Body of pancreas (tissue), 4 donors: ENCODE measurements at places on chromosomes 11 and 22.

GRCh38 chr22:38075105-38075825 is 8.7 kb downstream of the SLC16A8 start:
- no peak overlapping the region for H3K4me3 ChIP-seq
- no peaks in the 10 kb centered on the region for H3K4me1 ChIP-seq
- H3K27ac ChIP-seq = no peak overlapping the region
- no peak for DNase-seq

DNA sequence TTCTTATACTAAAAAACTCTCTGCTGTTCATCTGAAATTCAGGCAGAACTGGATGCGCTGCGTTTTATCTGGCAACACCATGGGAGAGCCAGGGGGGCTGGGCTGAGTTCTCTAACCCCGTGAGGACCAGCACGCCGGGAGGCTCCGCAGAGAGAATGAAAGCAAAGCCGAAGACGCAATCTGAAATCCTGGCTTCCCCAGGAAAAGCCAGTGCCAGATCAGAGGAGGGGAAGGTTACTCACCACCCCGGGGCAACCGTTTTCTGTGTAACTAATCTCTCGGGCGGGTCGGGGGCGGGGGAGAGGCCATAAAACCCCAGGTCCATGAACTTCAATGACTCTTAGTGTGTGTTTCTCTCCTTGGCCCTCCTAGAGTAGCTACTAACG is 99.4 kb downstream of the SHANK2 start:
- peak; percentile 34 for DNase-seq
- no peaks in the 10 kb centered on the region for H3K27me3 ChIP-seq
- H3K4me1 ChIP-seq = peaks cover 24% of the 10 kb centered on the region
- H3K4me3 ChIP-seq = no peak overlapping the region

GRCh38 chr11:9047964-9048523 is 43.4 kb downstream of the SCUBE2 start:
- no peak for DNase-seq
- H3K27me3 ChIP-seq = no peaks in the 10 kb centered on the region
- H3K27ac ChIP-seq = no peak overlapping the region

- DNase-seq = no peak
- H3K4me1 ChIP-seq = peaks cover 22% of the 10 kb centered on the region
- no peaks in the 10 kb centered on the region for H3K27me3 ChIP-seq
- no peak overlapping the region for H3K27ac ChIP-seq
- H3K36me3 ChIP-seq = no peaks in the 10 kb centered on the region
- H3K4me3 ChIP-seq = no peak overlapping the region
Observed at GRCh38 chr11:111795334-111795985, 29.3 kb upstream of the PPP2R1B start.

GRCh38 chr22:19882446-19883381 is 28.0 kb upstream of the GNB1L start:
- H3K27me3 ChIP-seq = no peaks in the 10 kb centered on the region
- no peaks in the 10 kb centered on the region for H3K36me3 ChIP-seq
- H3K4me3 ChIP-seq = no peak overlapping the region

- no peaks in the 10 kb centered on the region for H3K27me3 ChIP-seq
- no peaks in the 10 kb centered on the region for H3K36me3 ChIP-seq
- peak; percentile 41 for DNase-seq
- H3K4me3 ChIP-seq = no peak overlapping the region
Observed at GRCh38 chr11:44943118-44943517, 7.6 kb downstream of the TP53I11 start.

DNA sequence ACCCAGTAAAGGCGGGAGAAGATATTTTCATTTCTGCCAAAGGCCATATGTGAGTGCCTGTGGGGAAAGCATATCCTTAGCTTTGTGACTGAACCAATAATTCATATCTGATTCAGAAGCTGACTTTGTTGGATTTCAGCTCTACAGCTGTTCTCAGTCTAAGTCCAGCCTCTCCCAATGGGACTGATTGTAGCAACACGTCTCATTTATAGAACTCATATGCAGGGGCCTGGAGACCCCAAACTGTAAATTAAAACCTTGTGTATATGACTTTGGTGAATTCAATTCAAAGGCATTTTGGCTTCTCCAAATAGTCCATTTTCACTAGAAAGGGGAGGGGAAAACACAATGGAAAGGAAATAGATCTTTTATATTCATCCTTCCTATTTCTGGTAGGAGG is 250.4 kb upstream of the SORL1-AS1 start:
- no peak overlapping the region for H3K4me3 ChIP-seq
- no peak overlapping the region for H3K27ac ChIP-seq
- H3K4me1 ChIP-seq = no peaks in the 10 kb centered on the region
- no peak for DNase-seq

DNA sequence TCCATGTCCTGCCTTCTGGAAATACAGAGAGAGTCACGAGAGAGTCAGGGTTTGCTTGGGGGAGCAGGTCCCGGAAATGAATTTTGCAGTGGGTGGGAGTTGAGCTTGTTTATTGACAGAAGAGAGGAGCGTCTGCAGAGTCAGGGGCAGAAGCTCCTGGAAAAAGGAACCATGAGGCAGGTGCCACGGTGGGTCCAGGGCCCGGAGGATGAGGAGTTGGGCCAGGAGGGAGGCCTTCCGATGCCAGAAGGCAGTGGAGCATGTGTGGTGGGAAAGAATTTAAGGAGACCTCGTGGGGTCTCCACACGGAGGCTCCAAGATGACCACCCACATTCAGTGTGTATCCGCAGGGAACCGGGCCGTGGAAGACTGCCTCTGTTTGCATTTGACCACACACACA is 461.2 kb downstream of the BRD1 start:
- no peaks in the 10 kb centered on the region for H3K36me3 ChIP-seq
- no peak overlapping the region for H3K4me3 ChIP-seq
- H3K27me3 ChIP-seq = no peaks in the 10 kb centered on the region
- H3K4me1 ChIP-seq = no peaks in the 10 kb centered on the region

GRCh38 chr11:36736103-36736502 is 138.1 kb upstream of the RAG2 start:
- H3K27ac ChIP-seq = no peak overlapping the region
- no peaks in the 10 kb centered on the region for H3K27me3 ChIP-seq
- no peak overlapping the region for H3K4me3 ChIP-seq
